ENCODE measurements at places on chromosomes 5 and 9. TPM values are rescaled to one million over a fixed set of nuclear protein-coding genes. Genes with fewer than 3 reads are reported as not detected.

Gene MSMP
- total RNA-seq: 0.30 TPM

Gene POLR3G
- 16.3 TPM for total RNA-seq

Gene FBP1
- not detected for total RNA-seq

Gene VPS13A
- 28.2 TPM for total RNA-seq

Gene CNTLN
- 8.9 TPM for total RNA-seq

Gene TRIM7
- total RNA-seq: 0.69 TPM

Gene SHISAL2B
- total RNA-seq: not detected

Gene PCDHB8
- total RNA-seq: 0.89 TPM

Gene HRH2
- not detected for total RNA-seq

Gene EMB
- 5.0 TPM for total RNA-seq

Gene FAM200C
- total RNA-seq: 4.8 TPM

Gene SLC2A8
- total RNA-seq: 3.6 TPM

Gene IL9
- not detected for total RNA-seq

Gene GABRB2
- total RNA-seq: 0.30 TPM

Gene TMC1
- total RNA-seq: 0.28 TPM

Gene NDFIP1
- total RNA-seq: 76.9 TPM

Gene FRMD3
- total RNA-seq: 0.32 TPM

Gene GZMA
- total RNA-seq: not detected

Gene ROR2
- total RNA-seq: 20.5 TPM

Gene POU5F2
- 1.2 TPM for total RNA-seq

Gene PFDN1
- total RNA-seq: 55.9 TPM

Gene WDR36
- 62.7 TPM for total RNA-seq

Gene CD14
- total RNA-seq: 0.59 TPM

Gene ZNF366
- total RNA-seq: 0.05 TPM

Gene ANAPC2
- 25.5 TPM for total RNA-seq

Gene ECSCR
- total RNA-seq: 0.74 TPM

Gene HBEGF
- total RNA-seq: 27.0 TPM

Gene CCDC152
- total RNA-seq: 0.30 TPM

Gene CCL19
- total RNA-seq: not detected

Gene UBAP1
- 28.9 TPM for total RNA-seq

Measured in smooth muscle cell of the umbilical artery (primary cell).